ENCODE measurements at places on chromosomes 7 and 10.

DNA sequence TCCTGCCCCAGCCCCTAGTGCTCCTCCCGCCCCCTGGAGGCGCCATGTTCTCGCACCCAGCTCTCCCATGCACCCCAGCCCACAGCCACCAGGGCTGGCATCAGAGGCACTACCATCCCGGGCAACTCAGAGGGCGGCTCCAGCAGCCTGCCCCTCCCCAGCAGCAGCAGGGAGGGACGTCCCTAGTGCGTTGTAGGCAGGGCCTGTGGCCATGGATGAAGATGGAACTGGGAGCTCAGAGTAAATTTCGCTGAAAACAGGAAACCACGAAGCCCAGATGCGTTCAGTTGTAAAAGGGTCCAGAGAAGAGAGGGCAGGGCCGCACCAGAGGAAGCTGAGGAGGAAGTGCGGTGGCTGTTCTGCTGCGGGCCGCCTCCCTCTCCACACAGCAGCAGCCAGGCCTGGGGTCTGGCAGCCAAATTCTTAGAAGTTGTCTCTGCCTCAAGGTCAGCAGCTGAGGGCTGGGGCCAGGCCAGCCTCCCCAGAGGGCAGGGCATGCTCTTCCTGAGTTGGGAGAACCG, 24.6 kb downstream of the VSIR start:
- DNase-seq = peak; percentile 34

DNA sequence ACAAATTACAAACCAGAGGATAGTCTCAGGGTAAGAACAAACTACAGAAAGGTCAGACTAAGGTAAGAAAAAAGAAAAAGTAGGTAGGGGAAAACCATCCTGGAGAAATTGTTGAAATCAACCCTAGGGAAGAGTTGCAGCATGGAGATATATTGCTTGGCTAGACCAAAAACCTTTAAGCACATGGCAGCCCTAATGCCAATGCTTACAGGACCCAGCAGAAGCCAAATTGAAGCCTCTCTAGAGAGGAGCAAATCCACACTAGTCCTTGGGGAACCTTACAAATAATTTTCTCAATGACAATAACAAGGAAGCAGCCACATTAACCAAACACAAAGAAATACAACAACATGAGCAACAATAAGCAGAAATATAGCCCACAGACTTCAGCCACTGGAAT, 81.9 kb downstream of the CNOT4 start:
- DNase-seq = no peak

DNA sequence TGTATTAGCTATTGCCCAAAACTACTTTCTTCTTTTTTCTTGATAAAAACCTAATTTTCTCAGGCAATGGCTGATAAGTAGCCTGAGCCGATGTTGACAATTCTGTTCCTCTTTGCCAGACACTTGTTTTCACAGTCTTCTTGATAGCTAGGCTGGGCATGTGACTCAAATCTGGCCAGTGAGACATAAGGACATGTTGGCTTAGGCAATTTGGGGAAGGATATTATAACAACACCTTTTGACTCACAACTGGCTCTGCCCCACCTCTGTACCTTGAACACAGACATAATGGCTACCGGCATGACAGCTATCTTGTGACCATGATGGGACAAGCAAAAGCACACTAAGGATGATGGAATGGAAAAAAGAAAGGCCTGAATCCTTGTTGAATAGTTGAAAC, 72.9 kb upstream of the GPR22 start:
- no peak for DNase-seq

DNA sequence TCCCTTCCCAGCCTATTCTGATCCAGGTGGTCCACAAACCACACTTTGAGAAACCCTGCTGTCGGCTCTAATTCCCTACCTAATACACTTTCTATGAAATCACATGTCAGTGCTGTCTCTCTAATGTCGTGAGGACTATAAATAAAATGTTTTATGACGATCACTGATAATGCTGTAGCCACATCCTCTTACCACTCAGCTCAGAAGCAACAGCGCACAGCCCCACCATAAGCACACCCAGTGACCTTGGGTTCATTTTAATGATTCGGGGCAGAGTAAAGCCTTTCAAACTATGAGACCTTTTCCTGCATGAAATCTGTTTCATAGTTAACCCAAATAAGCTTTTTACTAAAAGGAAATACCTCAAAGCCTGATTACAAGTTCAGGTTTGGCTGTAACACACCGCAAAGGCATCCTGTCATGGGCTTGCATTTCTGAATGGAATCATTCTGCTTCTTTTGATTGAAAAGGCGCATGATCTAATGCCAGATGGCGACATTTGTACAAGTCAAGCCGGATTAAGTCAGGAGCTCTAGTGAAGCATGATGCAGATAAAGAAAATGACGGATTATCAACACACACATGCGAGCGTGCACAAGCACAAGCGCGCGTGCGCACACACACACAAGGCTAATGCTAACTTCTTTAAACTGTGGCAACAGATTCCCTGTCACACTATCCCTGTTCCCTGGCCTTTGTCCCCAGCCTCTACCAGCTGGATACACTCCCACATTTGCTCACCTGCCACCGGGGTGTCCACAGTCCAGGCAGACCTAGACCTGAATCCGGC, 180.5 kb upstream of the PDE1C start:
- DNase-seq = no peak

- DNase-seq = no peak
These were observed 140.2 kb upstream of the PPP2R2D start for GRCh38 chr10:131760416-131761166.

DNA sequence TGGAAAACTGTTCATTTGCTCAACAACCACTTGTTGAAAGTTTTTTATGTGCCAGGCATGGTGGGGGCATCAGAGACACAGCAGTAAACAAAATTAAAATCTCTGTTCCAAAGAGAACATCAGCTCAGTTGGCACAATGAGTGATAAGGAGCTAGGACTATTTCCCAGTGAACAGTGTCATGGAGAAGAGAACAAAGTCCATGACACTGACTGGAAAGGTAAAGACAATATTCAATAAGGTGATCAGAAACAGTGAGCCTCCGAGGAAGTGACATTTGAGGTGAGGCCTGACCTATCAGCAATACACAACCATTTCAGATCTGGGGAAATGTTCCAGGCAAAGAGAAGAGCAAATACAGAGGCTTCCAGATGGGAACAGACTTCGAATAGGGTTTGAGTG, 14.6 kb downstream of the ACSL5 start:
- no peak for DNase-seq

DNA sequence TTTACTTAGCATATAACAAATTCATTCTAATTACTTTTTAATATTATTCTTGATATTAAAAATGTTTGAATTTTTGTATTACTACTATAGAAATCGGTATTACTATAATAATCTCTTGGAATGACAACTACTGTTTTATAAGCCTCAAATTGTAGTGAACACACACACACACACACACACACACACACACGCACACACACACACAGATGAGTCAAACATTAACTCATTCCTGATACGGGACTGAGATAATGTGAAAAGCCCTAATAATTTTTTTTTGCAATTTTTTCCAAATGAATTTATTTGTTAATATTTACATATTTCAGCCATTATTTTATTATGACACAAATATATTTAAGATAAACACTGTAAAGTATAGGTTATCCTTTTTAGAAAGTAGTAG, 951.2 kb upstream of the PHF14 start:
- no peak for DNase-seq

DNA sequence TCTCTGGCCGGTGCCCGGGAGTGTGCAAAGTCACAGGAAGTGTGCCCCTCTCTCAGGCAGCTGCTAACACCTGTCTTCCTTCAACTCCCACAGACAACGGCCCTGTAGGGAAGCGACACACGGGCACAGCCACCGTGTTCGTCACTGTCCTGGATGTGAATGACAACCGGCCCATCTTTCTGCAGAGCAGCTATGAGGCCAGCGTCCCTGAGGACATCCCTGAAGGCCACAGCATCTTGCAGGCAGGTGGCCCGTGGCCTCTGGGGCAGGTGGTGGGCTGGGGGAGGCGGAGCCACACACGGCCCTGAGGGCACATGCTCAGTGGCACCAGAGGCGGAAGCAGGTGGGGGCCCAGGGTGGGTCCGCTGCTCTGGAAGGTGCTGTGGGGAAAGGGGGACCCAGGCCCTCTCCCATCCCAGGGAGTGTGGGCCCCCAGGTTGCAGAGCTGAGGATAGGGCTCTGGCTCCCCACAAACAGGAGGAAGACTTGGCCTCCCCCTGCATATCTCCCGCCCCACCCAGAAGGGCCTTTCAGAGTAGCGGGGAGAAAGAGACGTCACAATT, 6.9 kb downstream of the C10orf105 start:
- no peak for DNase-seq
